Esophagus squamous epithelium (tissue), 5 donors: ENCODE measurements at places on chromosomes 7 and 10.

GRCh38 chr7:105644937-105645336, 63.6 kb upstream of the EFCAB10 start:
- DNase-seq = no peak

- no peak for DNase-seq
Observed at GRCh38 chr7:141073641-141074161, at the start of gene TMEM178B. TMEM178B (plus strand) TSS chr7:141074064.

DNA sequence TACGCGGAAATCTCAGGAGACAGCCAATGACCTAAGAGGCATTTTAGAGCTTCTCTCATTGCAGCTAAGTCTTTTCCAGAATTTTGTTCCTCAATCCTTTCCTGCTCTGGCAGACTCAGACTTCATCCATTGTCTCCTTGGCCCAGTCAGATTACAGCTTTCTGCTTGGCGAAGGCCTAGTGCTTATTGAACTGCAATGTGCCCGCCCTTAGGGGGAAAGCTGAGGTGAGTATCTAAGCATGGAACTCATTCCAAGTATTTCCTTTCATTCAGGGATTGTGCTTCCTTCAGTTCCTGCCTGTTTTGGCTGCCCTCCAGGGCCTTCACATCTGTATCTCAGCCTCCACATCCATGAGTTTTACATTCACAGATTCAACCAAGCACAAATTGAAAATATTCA, 37.5 kb downstream of the PRLHR start:
- DNase-seq = no peak

- DNase-seq = no peak
Observed at GRCh38 chr7:4722960-4723630, 41.0 kb downstream of the FOXK1 start.

GRCh38 chr10:71235808-71236207, 23.4 kb downstream of the UNC5B start:
- DNase-seq = no peak

- no peak for DNase-seq
Observed at GRCh38 chr7:131816391-131817007, 260.1 kb upstream of the PODXL start.

- DNase-seq = no peak
Observed at GRCh38 chr10:116840389-116841075, 8.8 kb upstream of the ENO4 start.

- DNase-seq = no peak
Observed at GRCh38 chr10:82288461-82288881, 413.5 kb downstream of the NRG3 start.

DNA sequence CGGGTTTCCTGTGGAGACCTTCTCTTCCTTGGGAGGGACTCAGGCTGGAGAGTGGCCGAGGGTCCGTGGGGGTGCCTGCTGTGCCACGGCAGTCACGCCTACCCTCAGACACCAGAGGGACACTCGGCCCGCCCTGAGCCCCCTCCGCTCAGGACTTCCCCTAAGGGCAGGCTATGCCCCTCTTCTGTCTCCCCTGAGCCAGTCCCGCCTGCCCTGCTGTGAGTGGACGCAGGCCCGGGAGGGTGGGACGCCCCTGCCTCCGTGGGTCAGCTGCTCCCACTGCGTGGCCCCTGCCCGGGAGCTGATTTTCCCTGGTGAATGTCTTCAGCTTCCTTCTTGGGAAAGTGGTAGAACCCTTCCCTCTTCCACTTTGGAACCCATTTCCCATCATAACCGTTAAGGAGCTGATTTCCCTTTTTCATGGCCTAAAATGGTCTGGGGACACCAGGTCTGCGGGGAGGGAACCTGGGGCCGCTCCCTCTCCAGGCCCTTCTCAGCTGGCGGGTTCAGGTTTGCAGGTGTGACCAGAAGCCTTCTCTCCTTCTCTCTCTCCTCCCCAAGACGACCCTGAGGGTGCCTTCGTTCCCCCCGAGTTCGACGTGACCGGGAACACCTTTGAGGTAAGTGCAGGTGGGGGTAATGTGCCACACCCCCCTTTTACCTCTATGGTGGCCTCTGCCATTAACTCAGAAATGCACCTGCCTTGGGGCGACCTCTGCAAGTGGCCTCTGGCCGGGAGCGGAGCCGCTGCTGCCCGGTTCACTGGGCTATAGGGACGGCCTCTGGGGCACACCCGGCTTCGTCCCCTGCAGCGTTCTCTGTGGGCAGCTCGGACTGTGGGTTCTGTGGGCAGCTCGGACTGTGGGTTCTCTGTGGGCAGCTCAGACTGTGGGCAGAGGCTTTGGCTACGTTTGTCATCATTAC, 7.9 kb downstream of the KNDC1 start:
- no peak for DNase-seq

GRCh38 chr10:128373071-128373749, 247.0 kb upstream of the MKI67 start:
- no peak for DNase-seq

- no peak for DNase-seq
Observed at GRCh38 chr10:103181244-103181643, 11.8 kb downstream of the NT5C2 start.

DNA sequence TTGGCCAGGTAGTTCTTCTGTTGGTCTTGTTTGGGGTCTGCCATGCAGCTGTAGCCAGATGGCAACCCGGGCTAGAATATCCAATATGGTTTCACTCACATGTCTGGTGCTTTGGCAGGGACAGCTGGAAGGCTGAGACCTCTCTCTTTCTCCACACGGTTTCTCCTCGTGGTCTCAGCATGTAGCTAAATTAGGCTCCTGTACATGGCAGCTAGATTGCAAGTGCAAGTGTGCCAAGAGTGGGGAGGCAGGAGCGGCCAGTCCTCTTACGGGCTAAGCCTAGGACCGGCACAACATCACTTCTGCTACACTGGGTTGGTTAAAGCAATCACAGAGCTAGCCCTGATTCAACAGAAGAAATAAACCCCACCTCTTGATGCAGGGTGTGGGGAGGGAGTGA, 9.3 kb upstream of the PDE1C start:
- no peak for DNase-seq

- DNase-seq = no peak
Observed at GRCh38 chr10:130395248-130395936, 259.2 kb downstream of the GLRX3 start.

DNA sequence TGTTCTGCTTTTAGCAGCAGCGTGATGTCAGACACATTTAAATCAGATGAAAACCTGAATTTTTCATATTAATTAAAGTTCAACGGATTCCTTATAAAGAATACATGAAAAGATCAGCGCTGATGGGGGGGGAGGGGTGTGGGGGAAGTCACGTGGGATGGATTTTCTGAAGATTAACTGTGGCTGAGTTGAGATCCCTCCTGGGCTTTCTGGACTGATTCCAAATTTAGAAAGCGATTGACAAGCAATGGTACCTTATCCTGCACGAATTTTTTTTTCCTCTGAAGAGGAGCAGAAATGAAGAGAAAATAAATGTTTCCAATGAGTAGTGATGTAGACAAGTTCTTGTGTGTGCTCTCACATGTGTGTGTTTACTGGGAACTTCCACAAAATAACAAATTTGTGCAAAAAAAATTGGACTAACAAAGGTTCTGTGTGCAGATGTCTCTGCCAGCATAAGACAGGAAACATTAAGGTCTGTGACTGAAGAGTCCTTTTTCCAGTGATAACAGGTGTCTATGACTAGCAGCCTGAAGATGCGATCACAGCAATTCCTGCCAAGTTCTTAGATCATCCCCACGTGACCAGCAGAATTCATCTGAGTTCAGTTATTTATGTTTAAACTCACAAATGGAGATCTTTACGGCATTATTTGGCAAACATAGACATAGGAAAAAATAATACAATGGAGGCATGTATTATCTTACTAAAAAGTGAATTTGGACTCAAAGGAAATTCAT, 585.2 kb upstream of the CELF2 start:
- DNase-seq = no peak

DNA sequence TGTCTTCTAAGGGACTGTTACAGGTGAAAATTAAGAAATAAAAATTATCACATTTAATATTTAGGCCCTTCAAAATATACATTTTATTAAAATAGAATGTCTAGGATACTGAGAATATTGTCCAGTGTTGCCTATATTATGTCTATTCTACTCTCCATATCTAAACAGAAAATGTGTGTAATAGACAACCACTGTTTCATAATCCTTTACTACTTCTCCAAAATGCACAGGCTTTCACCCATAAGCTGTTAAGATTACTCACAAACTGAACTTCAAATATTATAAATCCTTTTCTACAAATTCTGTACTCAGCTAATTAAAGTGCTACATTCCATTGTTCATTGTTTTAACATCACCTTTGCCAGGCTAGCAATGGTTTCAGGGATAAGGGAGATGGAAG, 56.7 kb upstream of the TFEC start:
- DNase-seq = no peak

GRCh38 chr10:78321000-78321399, 287.3 kb downstream of the RPS24 start:
- no peak for DNase-seq

DNA sequence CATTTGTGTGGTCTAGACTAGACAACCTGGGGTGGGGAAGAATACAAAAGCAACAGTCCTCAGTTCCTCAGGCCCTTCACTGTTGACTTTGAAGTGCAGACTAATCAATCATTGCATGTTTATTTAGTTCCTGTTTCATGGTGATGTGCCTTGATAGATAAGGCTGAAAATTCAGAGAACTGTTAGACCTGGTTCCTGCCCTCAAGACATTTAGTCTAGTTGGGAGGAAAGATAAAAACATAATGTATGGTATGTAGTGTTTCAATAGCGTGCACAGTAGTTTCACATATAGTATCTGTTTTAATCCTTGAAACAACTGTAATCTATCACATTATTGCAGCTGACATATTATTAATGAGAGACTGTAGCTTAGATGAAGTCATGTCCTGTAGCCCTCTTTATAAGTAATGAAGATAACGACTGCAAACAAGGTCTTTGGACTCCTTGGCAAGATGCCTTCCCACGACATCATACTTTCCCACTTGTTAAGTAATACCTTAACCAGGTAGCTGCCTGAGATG, 124.0 kb downstream of the CELF2 start:
- DNase-seq = no peak

- DNase-seq = no peak
Observed at GRCh38 chr10:80506189-80506575, 31.5 kb upstream of the SH2D4B start.

GRCh38 chr10:113661332-113661731, 2.5 kb downstream of the NRAP start:
- DNase-seq = no peak

- DNase-seq = no peak
Observed at GRCh38 chr10:3892440-3893425, 107.7 kb upstream of the KLF6 start.

DNA sequence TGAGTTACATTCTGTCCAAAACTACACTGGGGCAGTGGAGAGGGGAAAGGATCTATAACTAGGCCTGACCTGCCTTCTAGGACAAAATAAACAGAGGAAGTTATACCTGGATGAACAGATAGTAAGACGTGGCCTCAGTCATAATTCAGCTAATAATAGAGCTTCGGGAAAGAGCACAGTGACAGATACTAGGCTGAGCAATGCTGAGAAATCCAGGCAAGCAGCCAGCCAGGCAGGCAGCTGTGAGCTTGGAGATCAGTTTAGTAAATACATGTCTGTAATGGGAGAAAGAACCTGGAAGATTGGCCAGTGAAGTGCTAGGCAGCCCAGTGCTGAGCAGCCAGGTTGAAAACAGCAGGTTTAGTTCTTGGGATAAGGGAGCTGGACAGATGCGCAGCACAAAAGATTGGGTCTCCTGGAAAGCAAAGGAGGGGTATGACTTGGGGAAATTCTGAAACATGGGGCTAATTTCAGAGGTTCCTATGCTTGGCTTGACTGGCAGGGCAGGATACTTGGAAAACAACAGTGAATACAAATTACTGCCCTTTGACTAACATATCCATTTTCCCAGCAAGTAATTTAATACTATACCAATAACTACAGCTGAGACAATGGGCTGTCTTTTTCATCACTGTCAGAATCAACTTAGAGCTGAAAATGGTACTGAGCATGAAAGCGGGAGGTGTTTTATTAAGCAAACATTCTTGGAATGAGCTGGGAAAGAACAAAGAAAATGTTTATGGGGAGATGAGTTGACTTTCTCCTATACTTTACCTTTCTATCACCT, 140.8 kb downstream of the DGKB start:
- DNase-seq = no peak

GRCh38 chr10:122347170-122347841, 27.2 kb upstream of the PLEKHA1 start:
- DNase-seq = no peak

DNA sequence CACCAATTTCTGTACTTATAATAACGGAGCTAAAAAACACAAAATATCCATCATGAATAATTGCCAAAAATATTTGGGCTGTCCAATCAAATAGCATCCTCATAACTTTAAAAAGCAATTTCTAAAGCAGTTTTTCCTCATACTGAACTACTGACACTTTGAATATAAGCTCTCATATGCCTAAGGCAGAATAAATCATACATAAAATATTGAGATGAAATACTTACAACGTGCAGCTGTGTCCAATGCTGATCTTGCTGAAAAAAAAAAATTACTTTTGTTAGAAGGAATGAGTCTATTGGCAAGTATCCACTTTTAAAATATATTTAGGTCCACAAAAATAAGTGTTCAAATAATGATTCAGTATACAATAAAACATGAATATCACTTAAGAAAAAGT, 24.2 kb downstream of the FAM3C start:
- no peak for DNase-seq

GRCh38 chr10:47040041-47040491, 128.8 kb downstream of the PTPN20 start:
- DNase-seq = no peak

GRCh38 chr10:124534231-124534798, 72.7 kb downstream of the LHPP start:
- DNase-seq = no peak

DNA sequence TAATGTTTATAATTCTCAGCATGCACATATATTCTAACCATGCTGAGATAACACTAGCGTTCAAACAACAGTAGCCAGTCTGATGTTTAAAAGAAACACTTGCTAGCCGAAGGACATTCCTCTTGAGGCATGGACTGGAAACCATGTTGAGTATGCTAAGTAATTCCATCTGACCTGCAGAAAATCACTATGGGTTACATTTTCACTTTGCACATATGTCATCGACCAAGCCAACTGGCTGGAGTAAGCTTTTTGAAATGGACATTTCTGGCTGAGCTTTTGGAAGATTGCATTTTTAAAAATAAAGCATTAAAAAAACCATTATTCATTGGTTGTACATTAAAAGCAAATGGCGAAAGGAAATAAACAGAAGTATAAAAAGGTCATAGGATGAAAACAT, 88.2 kb downstream of the BBS9 start:
- DNase-seq = no peak

DNA sequence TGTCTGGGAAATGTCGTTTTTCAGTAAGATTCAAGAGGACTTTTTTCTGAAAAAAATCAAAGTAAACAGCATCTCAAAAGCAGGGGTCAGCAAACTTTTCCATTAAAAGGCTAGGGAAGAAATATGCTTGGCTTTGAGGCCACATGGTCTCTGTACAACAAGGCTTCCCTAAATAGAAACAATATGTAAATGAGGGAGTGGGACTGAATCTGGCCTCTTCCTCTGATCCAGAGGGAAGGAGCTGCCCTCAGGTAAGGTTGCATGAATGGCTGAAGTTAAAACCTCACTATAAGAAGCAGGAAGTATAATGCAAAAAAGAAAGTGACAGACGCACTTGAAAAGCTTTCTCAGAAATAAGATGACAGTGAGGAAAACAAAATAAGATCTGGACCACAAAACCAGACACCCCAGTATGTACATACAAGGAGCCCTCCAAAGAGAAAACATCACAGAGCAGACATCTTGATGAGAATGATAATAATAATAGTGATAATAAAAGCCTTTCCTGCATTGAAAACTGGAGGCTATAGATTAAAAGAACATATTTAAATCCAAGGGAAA, 115.2 kb downstream of the PLXNA4 start:
- DNase-seq = no peak

- no peak for DNase-seq
Observed at GRCh38 chr7:78172933-78173591, 374.5 kb downstream of the PHTF2 start.

- no peak for DNase-seq
Observed at GRCh38 chr7:150751702-150752101, 14.5 kb downstream of the GIMAP5 start.
